ENCODE measurements at places on chromosomes 3 and 15. TPM values are rescaled to one million over a fixed set of nuclear protein-coding genes. Genes with fewer than 3 reads are reported as not detected.

- DNase-seq, result no peak
Observed at GRCh38 chr3:183540501-183541234, 14.8 kb downstream of the KLHL6 start.

MINAR1 gene
- total RNA-seq, result 0.20 TPM

ERICH6 gene
- total RNA-seq, result not detected

CACNA2D3 gene
- 10.9 TPM for total RNA-seq

GRCh38 chr15:72554471-72555425, 80.6 kb downstream of the ARIH1 start:
- DNase-seq, result no peak

NTRK3 gene
- 4.5 TPM for total RNA-seq

Data from right atrium auricular region (tissue), 2 donors.